Central memory CD8-positive, alpha-beta T cell (primary cell): ENCODE measurements at places on chromosomes 16 and 17.

GRCh38 chr17:31052187-31052889 lies 42.4 kb upstream of the NF1 start:
- H3K4me3 ChIP-seq, result peak overlapping the region; percentile 10
- peaks cover 3% of the 10 kb centered on the region for H3K36me3 ChIP-seq
- peaks cover 22% of the 10 kb centered on the region for H3K4me1 ChIP-seq
- no peak for DNase-seq

DNA sequence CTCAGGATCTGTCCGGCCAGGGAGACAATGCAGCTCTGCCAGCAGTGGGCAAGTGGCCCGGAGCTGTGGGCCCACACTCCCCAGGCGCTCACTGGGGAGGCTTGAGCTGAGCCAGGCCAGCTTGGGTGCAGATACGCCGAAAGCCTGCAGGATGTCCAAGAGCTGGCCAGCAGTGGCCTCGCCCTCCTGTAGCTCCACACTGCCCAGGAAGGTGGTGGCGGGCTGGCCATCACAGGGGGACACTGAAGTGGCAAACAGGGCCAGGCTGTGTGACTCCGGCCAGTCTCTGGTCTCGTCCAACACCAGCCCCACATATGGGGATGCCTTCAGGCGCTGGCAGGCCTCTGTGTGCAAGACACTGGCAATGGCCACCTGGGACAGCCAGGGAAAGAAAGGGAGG lies 9.6 kb downstream of the C17orf113 start:
- H3K4me1 ChIP-seq, result no peaks in the 10 kb centered on the region
- no peaks in the 10 kb centered on the region for H3K27me3 ChIP-seq
- no peak overlapping the region for H3K4me3 ChIP-seq
- H3K27ac ChIP-seq, result no peak overlapping the region

- H3K4me3 ChIP-seq, result no peak overlapping the region
- H3K27me3 ChIP-seq, result no peaks in the 10 kb centered on the region
- no peak for DNase-seq
- no peak overlapping the region for H3K27ac ChIP-seq
- no peaks in the 10 kb centered on the region for H3K4me1 ChIP-seq
- peaks cover 13% of the 10 kb centered on the region for H3K36me3 ChIP-seq
Observed at GRCh38 chr17:37327341-37328090, 48.3 kb upstream of the C17orf78 start.

DNA sequence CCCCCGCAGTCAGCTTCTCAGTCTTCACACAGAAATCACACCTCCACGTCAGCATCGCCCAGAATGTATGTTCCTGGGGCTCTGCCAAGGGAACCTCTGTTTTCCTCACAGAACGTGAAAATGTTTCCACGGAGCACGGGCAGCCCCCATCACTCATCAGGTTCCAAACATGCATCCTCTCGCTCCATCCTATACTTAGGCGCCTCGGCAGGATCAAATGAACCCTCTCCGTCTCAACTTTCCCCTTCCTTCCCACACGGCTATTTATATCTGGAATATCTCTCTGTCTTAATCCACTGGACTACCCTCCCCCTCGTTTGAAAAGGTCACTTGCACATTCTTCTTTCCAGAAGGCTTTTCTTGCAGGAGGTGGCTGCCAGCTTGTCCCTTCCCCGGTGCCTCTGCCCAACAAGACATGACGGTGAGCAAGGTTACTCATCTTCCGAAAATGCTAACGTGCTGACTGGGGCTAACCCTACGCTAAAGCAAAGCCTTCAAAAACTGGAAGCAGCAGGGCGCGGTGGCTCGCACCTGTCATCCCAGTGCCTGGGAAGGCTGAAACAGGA lies 21.6 kb downstream of the NXN start:
- no peaks in the 10 kb centered on the region for H3K4me1 ChIP-seq
- peaks cover 33% of the 10 kb centered on the region for H3K27me3 ChIP-seq

DNA sequence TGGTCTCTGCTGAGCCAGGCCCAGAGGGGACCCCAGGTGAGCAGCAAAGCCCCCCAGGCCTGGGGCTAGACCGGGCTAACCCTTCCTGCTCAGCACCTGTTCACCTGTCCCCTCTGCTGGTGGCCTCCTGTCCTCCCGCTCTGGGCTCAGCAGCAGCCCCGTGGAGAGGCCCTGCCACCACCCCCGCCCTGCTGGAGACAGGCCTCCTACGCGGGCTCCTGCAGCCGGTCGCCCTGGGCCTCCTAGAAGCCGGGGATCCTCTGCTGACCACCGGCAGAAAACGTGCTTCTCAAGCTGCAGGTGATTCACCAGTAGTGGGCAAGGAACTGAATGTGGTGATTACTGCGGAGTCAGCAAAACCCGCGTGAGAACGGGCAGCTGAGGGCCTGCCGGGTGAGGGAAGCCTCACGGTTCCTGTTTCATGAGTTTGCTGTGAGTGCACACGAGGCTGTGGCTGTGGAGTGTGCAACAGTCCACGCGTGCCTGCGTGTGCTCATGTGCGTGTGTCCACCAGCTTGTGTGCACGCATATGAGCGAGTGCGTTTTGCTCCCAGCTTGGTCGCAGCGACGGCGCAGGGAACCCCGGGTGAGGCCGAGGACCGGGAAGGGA lies 792 bp downstream of the SECTM1 start:
- H3K36me3 ChIP-seq, result peaks cover 2% of the 10 kb centered on the region
- H3K4me3 ChIP-seq, result peak overlapping the region; percentile 68
- peaks cover 20% of the 10 kb centered on the region for H3K4me1 ChIP-seq
- no peak overlapping the region for H3K27ac ChIP-seq
- H3K27me3 ChIP-seq, result peaks cover 9% of the 10 kb centered on the region
- no peak for DNase-seq

DNA sequence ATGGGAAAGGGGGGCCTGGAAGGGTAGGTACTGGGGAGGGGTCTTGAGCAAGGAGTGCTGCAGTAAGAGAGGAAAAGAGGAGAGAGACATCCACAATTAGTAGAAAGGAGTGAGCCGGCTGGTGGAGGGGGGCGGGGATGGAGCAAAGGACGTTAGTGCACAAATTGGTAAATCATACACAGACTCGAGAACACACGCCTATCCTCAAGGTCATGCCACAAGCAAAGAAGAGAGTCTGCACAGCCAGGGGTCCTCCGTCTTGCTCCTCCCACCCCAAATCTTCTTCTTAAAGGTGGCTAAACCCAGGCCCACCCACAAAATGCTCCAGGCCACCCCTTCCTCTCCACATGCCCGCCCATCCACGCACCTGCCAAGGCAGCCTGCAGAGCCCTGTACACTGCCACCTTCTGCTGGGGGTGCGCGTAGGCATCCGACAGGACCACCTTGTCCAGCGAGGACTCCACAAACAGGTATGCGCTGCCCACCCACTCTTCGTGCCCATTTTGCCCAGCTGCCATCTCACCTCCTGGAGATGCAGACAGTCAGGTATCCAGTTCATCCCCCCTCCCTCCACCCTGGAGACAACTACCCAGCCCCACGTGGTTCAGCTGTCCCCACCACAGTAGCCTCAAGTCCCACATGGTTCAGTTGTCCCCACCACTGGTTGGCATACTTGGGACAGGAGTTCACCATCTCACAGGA lies 3.4 kb downstream of the TRADD start:
- no peaks in the 10 kb centered on the region for H3K27me3 ChIP-seq
- DNase-seq, result no peak
- H3K36me3 ChIP-seq, result peaks cover 25% of the 10 kb centered on the region
- peaks cover 64% of the 10 kb centered on the region for H3K4me1 ChIP-seq

GRCh38 chr16:83714286-83714685 lies 93.5 kb upstream of the HSBP1 start:
- H3K36me3 ChIP-seq, result no peaks in the 10 kb centered on the region
- H3K4me1 ChIP-seq, result no peaks in the 10 kb centered on the region
- no peak overlapping the region for H3K27ac ChIP-seq
- no peak for DNase-seq

DNA sequence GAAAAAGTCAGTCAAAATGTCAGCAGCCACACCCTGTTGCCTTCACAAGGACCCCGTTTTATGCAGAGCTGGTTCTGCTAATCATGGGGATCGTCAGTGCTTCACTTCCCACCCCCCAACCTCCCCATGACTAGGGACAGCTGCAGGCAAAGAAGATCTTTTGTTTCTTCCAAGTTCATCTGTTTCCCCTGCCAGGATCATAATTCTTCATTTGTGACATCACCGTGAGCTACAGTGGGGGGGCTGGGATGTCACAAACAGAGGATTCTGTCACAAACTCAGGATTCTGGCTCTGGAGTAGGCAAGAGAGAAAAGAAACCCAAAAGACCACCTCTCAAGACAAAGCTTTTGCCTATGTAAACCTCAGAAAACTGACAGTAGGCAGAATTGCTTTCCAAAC lies 24.7 kb downstream of the DNAJC7 start:
- no peaks in the 10 kb centered on the region for H3K27me3 ChIP-seq
- DNase-seq, result no peak
- H3K36me3 ChIP-seq, result peaks cover 78% of the 10 kb centered on the region
- H3K27ac ChIP-seq, result no peak overlapping the region
- no peak overlapping the region for H3K4me3 ChIP-seq

GRCh38 chr16:12387311-12387710 lies 410.8 kb downstream of the SNX29 start:
- no peaks in the 10 kb centered on the region for H3K27me3 ChIP-seq
- peaks cover 8% of the 10 kb centered on the region for H3K4me1 ChIP-seq
- no peak overlapping the region for H3K4me3 ChIP-seq
- DNase-seq, result no peak

DNA sequence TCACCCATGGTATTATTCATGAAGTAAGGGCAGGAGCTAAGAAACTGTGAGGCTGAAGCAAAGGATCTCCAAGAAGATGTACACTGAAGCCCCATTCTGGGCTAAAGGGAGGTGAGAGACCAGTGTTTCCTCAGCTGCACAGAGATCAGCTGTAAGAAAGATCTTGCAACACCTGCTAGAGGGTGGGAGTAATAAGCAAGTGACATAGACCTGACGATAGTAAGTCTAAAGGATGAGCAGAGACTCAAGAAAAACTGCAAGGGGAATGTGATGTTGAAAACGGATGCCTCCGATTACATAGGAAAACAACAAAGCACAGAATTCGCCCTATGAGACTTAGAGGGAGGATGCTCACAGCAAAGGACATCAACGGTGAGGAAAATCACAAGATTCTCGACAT lies at the start of gene OR4D2:
OR4D2 (plus strand) TSS at position 301 of the 400 bp plus-strand sequence. CDS start 2,674 bp downstream, outside the sequence.
- no peaks in the 10 kb centered on the region for H3K27me3 ChIP-seq
- peak within 1 kb of the TSS; percentile 74 for H3K27ac ChIP-seq
- peaks cover 57% of the 10 kb centered on the region for H3K4me1 ChIP-seq
- no peak for DNase-seq
- H3K4me3 ChIP-seq, result no peak within 1 kb of the TSS

GRCh38 chr17:39846205-39846604 lies 17.9 kb downstream of the IKZF3 start:
- H3K36me3 ChIP-seq, result peaks cover 15% of the 10 kb centered on the region
- peak overlapping the region; percentile 82 for H3K27ac ChIP-seq
- H3K27me3 ChIP-seq, result no peaks in the 10 kb centered on the region
- H3K4me3 ChIP-seq, result no peak overlapping the region
- H3K4me1 ChIP-seq, result peaks cover 60% of the 10 kb centered on the region

GRCh38 chr17:80414803-80415625 lies at the start of gene ENDOV:
ENDOV (plus strand) TSS chr17:80415167; CDS start chr17:80415195, 28 bp downstream.
- H3K4me3 ChIP-seq, result peak within 1 kb of the TSS; percentile 85
- peaks cover 12% of the 10 kb centered on the region for H3K36me3 ChIP-seq
- H3K4me1 ChIP-seq, result peaks cover 31% of the 10 kb centered on the region
- DNase-seq, result peak; percentile 91

- DNase-seq, result no peak
- no peak overlapping the region for H3K27ac ChIP-seq
- no peaks in the 10 kb centered on the region for H3K4me1 ChIP-seq
- H3K4me3 ChIP-seq, result no peak overlapping the region
- peaks cover 9% of the 10 kb centered on the region for H3K36me3 ChIP-seq
Observed at GRCh38 chr17:81428121-81428515, 32.9 kb downstream of the BAHCC1 start.
